ENCODE measurements at places on chromosomes 6 and 20. TPM values are rescaled to one million over a fixed set of nuclear protein-coding genes. Genes with fewer than 3 reads are reported as not detected.

CCHCR1 gene
- 9.9 TPM for total RNA-seq

NT5E gene
- total RNA-seq = 32.9 TPM

GNRH2 gene
- not detected for total RNA-seq

KHDC1L gene
- total RNA-seq = not detected

SLPI gene
- total RNA-seq = not detected

CDSN gene
- total RNA-seq = not detected

CLPSL2 gene
- total RNA-seq = not detected

ADGRF4 gene
- not detected for total RNA-seq

POU3F2 gene
- 0.52 TPM for total RNA-seq

CALHM5 gene
- total RNA-seq = 4.2 TPM

CLVS2 gene
- total RNA-seq = under 0.01 TPM
